Activated CD4-positive, alpha-beta T cell treated with anti-CD3 and anti-CD28 coated beads for 36 hours (primary cell): ENCODE measurements at places on chromosomes 3 and 15. TPM values are rescaled to one million over a fixed set of nuclear protein-coding genes. Genes with fewer than 3 reads are reported as not detected.

GRCh38 chr15:89514596-89515406 lies 18.4 kb upstream of the RHCG start:
- DNase-seq: no peak

DNA sequence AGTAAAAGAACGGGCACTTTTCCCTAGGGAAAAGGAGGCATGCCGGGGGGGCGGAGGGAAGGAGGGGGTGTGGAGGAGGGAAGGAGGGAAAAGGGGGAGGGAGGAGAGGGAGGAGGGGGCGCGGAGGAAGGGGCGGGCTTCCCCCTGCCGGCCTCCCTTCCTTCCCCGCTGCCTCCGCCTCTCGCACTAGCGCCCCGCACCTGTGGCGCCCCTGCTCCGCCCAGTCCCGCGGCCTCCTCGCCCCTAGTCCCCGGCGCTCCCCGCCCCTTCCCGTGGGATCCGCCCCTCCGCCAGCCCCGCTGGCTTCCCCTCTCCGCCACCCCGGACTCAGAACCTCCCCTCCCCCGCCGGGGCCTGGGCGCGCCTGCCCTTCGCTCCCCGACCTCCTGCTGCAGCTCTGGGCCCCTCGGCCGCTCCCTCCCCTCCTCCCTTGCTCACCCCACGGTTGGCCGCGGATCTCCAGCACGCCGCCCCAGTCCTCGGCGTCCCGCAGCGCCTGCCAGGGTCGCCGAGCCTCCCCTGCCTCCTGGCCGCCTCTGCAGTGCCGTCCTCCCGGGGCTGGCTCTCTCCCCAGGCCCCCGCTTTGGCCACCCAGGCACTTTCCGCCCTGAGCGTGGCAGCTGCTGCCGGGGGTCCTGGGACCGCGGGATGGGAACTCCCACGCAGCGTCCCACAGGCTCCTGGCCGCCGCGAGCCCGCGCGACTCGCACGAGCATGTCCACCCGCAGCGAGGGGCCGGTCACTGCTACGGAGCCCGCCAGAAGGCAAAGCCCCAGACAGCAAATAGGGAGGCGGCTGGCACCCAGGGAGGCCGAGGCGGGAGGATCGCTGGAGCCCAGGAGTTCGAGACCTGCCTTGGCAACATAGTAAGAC lies 147.4 kb downstream of the TJP1 start:
- peak; percentile 14 for DNase-seq

- DNase-seq: no peak
Observed at GRCh38 chr3:58200846-58201355, 9.9 kb downstream of the DNASE1L3 start.

DNA sequence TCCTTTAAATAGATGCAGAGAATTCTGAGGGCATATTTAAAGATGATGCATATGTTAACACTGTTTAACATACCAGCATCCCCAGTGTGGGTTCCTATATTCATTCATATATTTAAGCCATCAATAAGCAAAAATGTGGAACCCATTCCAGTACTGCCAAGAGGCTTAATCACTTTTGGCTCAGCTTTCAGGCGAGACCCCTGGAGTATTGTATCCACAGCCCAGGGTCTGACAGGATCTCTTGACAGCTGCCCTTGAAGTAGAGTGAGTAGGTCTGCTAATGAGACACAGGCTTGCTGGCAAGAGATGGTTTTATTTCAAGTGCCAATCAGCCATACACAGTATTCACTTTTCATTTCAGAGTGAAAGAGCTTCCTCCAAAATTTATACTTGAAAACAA lies 367.3 kb downstream of the OCA2 start:
- DNase-seq: no peak

DNA sequence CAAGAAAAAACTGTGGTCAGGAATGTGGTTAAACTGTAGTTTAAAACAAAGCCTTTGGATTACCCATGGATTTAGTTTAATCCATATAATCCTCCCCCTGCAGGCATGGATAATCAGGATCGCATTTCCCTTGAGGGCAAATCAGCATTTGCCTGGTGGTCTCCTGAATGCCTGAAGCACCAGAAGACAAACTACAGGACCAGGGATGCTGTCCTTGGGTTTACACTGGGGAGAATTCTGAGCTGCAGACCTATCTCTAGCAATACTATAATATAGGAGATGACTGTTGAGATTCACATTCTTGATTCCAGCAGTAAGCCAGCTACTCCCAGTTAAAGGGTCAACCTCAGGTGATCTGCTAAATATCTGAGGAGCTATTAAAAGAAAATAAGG lies 10.6 kb downstream of the PIK3CB start:
- DNase-seq: no peak

- peak; percentile 46 for DNase-seq
Observed at GRCh38 chr15:34993412-34993811, 5.3 kb upstream of the ZNF770 start.

DNA sequence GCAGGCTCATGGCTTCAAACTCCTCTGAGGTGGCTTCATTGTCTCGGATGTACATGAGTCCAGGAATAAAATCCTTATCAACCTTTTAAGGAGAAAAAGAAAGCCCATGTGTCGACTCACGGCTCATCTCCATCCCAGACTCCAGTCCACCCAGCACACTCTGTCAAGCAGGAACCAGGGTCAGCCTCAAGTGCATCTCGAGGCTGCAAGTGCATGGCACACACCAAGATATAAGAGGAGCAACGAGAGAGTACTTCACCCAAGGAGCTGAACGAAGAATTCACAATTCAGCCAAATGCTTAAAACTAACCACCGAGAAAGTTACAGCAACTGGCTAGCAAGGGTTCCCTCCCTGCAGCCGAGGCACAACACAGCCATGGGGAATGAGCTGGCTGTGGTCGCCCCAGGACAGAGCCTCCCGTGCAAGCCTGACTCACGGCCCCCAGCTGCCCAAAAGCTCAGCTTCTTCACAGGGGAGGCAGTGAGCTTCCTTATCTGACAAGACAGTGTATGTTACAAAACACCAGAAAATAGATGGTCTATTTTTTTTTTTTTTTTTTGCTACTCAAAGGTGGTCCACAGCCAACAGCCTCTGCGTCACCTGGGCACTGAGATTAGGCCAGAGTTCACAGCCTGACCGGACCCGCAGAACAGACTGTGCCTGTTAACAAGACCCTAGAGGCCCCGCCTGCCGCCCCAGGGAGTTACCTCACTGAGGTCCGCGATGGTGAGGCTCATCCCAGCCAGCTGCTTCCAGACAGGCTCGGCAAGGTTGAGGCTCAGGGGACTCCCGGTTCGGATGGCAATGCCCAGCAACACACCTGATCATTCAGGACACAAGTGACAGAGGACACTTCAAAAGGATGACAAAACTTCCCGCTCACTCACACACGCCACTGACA lies 15.9 kb upstream of the OCA2 start:
- DNase-seq: no peak

DNA sequence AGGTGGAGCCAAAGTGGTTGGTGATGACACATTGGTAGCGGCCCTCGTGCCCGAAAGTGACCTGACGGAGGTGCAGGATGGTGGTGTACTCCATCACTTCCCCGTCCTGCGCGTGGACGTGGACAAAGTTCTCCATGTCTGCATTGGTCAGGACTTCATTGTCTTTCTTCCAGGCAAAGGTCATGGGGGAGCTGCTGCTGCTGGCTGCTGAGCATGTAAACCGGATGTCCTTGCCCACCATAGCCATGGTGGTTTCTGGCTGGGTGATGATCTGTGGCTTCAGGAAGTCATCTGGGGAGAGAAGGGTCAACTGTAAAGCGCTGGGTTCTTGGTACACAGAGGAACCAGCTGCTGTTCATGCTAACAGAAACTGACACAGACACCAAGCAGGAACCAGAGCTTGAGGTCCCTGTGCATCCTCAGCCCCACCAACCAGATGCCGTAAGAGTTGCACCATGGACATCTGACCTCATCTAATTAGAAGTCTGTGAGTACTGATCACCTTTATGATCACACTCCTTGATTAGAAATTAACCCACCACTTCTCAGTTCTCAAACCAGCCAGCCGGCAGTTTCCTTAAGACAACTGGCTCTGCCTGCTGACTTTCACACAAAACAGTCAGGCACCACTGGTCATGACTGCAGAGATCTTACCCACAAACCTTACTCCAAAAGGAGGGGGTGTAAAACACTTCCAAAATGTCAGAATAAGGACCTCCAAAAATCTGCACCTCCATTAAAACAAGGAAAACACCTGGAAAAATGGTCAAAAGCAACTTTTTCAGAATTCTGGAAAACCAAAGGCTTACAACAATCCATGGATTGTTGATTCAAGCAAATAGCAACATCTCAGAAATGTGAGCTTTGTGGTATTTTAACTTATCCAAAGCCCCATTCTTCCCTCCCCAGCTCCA lies 114.6 kb downstream of the LRIG1 start:
- DNase-seq: no peak

- DNase-seq: no peak
Observed at GRCh38 chr15:51128701-51129100, 34.0 kb upstream of the TNFAIP8L3 start.

DNA sequence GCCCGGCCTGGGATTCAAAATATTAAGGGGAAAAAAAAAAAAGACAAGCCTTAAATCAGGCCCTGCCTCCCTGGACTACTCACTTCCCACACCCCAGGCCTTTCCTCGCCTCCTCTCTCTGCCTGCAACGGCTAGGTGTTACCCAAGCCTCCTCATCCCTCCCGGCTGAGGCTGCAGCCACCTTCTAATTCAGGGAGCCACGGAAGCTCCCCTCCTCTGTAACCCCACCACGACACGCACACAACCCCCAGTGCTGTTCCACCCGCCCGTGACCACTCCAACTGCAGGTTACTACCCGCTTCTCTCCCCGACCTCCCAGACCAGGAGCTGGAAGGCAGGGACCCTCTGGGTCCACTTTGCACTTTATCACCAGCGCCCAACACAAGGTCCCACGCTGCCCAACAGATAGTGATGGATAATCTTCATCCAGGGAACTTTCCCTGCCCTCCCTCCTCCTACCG lies 936 bp downstream of the KIF7 start:
- DNase-seq: no peak

- no peak for DNase-seq
Observed at GRCh38 chr15:40826423-40827075, 2.0 kb downstream of the PPP1R14D start.

DNA sequence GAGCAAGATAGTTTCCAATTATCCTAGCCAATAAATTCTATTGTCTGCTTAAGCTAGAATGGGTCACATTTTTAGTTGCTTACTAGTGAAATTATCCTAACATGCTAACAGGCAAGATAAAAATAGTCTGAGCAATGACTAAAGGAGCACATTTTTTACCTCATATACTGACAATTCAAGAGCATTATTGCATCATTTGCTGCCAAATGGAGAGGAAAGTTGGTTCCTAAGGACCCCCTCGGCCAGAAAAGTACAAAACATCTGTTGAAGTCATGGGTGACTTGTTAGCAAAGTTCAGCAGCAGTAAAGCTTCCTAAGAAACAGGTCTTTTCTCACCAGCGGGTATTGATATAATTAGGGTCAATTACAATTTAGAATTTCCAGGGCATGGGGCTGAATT lies 1001.0 kb downstream of the FHIT start:
- DNase-seq: no peak

- no peak for DNase-seq
Observed at GRCh38 chr3:18812316-18812715, 336.0 kb upstream of the KCNH8 start.

GRCh38 chr3:73774645-73775044 lies 149.9 kb upstream of the PDZRN3 start:
- DNase-seq: no peak

GRCh38 chr3:74301056-74301455 lies 313.4 kb downstream of the CNTN3 start:
- DNase-seq: no peak

- DNase-seq: peak; percentile 61
Observed at GRCh38 chr3:48990636-48991469, 812 bp downstream of the P4HTM start.

DNA sequence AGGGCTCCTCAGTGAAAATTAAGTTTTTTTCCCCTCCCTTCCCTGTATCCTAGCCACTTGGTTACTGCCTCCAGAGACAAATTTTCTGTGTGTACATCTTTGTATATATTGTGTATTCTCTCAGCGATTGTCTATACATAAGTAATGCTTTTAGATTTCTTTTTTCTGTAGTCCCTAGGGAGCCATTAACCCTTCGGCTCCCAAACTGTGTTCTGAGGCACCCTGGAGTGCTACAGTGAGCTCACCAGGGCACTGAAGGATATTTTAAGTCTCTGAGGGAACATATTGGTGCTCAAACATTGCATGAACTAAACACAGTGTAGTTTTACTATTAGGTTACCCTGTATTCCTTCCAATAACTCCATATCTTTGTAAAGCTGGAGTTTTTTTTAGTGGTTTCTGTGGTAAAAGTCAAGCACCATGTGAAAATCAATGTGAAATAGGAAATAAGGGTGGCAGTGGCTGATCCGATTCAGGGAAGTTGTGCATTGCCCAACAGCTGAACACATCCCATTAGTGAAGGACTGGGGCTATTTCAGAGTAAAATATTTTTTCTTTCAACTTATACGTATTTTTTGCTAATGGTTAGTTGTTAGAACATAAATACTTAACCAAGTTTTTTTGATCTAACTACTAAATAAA lies 43.0 kb downstream of the USP13 start:
- DNase-seq: no peak

- DNase-seq: no peak
Observed at GRCh38 chr3:196803891-196804468, 63.7 kb upstream of the SENP5 start.

DNA sequence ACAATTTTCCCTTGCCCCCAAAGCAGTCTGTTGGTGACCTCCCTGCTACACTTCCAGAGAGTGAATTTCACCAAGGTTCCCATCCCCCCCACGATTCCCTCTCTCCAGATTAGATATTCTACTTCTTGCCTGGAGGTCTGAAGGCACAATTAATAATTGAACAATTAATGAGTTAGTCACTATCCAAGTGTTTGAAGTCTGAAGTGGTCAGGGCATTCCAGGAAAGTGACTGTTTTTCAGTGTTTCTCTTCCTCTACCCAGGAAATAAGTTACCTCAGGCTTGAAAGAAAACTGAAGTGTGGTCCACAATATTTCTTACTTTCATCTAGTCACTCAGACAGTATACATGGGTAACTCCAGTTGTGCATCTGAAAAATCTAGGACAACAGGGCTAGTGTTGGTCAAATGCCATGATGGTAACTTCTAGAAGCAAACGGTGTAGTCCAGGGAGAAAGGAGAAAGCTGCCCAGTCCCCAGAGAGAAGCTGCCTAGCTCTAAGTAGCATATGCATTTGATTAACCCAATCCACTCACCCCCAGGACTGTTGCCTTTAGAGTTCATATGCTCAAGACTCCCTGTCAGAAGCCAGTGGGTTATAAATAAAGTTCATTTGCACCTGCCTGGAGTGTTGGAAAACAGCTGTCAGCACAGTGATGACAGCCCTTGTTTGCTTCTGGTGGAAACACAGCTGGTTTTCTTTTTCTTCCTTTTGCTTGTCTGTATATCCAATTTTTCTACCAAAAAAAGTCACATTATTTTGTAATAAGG lies 2.3 kb upstream of the TM4SF4 start:
- no peak for DNase-seq

SLMAP gene
- total RNA-seq: 43.1 TPM

DNAH12 gene
- total RNA-seq: not detected

CNTN3 gene
- total RNA-seq: not detected

PLSCR2 gene
- 0.25 TPM for total RNA-seq
